CD8-positive, alpha-beta T cell (primary cell): ENCODE measurements at places on chromosomes 7 and 10.

DNA sequence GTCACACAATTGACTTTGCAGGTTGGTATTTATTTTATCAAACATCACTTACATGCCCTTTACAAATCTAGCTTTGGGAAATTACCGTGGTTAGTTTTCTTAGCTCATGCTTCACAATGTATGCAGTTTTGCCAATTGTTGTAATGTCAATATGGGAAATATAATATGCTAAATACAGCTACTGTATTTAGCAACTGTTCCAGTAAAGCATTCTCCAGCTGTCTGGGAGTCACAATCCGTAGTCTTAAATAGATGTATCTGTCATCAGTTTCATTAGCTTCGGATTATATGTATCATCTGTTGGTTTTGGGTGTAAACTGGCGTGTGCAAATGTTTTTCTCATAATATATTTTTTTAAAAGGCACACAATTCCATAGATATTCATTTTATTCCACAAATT, 19.4 kb upstream of the AHR start:
- DNase-seq, result no peak

DNA sequence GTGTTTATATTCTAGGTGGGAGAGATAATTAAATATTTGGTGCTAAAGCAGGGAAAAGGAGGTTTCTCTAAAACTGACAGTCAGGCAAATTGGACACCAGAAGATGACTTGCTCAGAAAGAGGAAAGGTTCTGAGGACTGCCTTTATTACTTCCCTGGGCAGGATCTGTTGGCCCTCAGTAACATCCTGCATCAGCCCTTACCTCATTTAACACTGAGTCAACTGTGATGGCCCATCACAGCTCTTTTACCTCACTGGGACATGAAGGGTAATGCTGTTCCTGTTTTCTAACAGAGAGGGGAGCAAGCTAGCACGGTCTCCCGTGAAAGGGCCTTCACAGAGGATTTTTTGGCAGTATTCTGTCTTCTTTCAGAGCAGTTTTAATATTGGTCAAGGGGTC, 12.0 kb downstream of the PPP1R17 start:
- DNase-seq, result no peak

GRCh38 chr7:151382079-151382885, 27.6 kb downstream of the WDR86 start:
- peak; percentile 11 for DNase-seq

- DNase-seq, result no peak
These were observed 46.2 kb upstream of the AP5Z1 start for GRCh38 chr7:4729266-4729665.

DNA sequence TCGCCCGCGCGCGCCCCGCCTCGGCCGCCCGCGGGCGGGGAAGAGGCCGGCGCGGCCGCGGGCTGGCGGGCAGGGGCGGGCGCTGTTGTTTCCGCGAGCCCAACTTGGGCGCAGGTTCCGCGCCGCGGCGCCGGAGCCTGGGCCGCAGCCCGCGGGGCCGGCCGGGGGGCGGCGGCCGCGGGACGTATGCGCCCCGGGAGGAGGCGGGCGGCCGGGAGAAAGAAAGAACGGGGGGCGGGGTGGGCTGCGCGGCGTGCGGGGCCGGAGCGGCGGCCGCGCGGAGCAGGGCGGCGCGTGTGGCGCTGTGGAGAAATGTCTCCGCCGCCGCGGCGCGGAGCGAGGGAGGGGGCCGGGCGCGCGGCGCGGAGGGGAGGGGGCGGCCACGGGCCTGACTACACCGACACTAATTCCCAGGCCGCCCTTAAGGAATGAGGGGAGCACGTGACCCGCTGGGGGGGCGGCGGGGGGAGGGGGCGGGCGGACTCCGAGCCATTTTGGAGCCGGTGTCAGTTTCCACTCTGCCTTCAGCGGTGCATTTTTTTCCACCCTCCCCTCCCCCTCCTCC, at the start of gene BMI1:
BMI1 (plus strand) TSS at position 509 of the 565 bp plus-strand sequence. CDS start 5,351 bp downstream, outside the sequence.
- peak; percentile 75 for DNase-seq

DNA sequence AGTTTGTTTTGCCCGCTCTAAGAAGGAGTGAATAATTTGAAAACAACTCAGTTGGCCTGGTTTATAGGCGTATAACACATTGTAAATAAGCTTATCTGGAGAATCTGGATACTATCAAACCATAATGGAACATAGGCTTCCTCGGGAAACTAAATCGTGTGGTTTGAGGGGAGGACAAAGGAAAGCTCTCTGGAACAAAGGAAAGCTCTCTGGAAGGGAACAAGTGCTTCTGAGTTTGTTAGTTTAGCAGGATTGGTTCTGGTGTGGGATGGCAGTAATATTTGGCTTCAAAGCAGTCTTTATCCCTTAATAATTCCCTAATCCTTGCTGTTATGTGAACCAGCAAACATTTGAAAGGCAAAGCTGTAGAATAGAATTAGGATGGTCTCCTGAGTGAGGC, 15.0 kb upstream of the SLK start:
- DNase-seq, result no peak

GRCh38 chr10:127948791-127949190, 41.9 kb downstream of the PTPRE start:
- no peak for DNase-seq

- no peak for DNase-seq
These were observed 38.0 kb upstream of the AQP1 start for GRCh38 chr7:30873656-30874055.

DNA sequence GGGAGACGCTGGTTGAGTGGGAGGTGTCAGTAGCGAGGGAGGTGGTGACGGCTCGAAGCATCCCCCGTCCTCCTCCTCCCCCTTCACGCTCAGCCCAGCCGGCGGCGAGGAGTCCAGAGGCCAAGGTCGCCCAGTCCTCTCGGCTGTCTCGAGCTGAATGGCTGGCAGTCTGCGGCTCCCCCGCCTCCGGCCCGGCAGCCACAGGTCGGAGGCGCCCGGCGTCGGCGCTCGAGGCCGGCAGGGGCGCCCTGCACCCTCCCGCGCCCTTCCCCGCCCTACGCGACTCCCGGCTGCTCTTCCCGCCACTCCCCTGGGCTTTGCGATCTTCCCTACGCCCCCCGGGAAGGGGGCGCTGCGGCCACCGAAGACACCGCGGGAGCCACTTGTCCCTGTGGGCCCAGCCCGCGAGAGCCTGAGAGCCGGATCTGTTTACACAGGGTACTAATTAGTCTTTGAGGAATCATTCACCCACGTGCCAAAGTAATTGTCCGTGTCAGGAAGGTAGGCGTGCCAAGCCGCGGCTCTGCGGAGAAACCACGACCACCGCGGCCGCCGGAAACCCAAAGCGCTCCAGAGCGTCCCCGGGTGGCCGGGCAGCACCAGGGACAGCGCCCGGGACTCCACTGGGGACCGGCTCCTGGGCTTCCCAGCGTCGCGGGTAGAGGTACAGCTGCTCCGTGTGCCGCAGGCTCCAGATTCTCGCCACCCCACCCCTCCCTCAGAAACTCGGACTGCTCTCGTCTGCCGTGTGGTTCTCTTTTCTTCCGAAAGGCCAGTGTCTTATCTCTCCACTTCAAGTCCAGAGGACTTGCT, at the start of gene NXPH1:
NXPH1 (plus strand) TSS at position 133 of the 813 bp plus-strand sequence.
- DNase-seq, result no peak

DNA sequence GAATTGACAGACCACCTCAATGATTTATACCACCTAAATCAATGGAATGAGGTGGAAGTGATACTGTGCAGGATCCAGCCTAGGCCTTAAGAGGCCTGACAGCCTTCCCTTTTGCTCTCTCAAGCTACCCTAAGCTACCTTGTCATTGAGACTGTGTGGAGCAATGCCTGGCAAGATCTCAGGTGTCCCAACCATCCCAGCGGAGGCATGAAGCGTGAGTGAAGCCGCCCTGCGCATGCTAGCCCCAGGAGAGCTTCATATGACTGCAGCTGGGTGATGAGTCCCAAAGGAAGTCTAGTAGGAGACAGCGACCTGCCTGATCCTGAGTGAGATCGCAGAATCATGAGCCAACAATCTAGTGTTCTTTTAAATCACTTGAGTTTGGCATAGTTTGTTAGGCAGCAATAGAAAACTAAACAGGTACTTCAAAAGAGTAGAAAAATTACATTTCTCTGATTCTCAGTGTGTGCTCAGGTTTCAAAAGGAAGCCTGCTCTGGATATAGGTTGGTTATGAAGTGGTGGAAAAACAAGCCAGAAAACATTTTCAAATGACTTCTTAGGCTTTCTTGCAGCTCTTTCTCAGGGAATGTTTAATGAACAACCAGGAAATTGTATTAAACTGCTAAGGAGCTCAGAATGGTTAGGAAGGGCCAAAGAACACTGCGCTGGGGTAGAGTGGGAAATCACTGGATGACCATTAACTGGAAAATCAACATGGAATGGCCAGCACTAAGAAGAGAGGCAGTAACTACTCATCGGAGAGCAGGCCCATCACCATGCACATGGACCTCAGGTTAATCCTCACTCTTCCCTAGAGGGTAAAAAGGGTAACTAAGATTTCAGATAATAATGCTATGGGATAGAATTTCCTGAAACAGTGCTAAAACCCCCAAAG, 535.2 kb downstream of the PHTF2 start:
- no peak for DNase-seq

DNA sequence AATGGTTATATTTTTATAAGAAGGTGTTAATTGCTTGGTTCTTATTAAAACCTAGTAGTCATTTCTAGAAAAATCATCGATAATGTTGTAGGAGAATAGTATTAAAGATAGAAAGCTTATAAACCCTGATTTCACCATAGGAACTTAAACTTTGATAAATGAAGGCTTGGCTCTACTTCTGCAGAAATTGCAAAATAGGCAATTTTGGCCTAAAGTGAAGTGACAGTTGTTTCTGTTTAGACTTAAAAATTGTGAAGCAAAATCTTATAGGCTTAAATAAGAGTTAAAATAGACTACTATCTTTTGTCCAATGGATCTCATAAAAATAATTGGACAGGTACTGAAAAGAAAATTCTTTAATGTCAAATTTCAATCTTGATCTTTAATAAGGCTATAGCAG, 321.6 kb upstream of the FZD8 start:
- DNase-seq, result no peak

DNA sequence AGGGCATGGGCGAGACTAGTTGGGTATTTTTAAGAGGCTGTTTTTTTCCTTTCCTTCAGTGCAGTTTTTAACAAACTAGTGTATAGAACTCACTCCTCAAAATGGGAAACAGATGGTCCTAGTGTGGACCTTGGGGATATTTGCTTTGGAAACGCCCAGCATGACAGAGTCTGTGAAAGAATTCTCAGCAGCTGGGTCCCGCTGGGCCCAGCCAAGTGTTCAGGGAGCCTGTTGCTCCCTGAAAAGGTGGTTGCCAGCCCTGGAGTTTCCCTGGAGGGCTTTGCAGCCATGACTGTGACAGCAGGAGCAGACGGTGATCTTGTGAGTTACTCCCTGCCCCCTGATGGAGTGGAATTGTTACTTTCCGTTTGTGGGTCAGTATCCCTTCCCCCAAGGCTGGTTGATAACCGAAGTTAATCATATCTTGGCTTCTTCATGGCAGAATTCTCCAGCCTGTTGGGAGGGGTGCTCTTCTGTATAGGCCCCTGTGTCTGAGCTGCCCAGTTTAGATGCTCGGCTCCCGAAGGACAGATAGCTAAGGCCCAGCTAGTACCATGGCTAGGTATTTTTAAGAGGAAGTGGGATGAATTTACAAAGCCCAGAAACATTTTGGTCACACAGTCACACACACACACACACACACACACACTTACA, 278.6 kb upstream of the HABP2 start:
- no peak for DNase-seq

GRCh38 chr10:124092860-124093773, at the start of gene CHST15:
TSS of gene CHST15 (minus strand) at chr10:124093598. CDS start at chr10:124046212, 47,386 bp downstream.
- no peak for DNase-seq

- no peak for DNase-seq
These were observed 200.7 kb upstream of the NPSR1 start for GRCh38 chr7:34457329-34457728.

DNA sequence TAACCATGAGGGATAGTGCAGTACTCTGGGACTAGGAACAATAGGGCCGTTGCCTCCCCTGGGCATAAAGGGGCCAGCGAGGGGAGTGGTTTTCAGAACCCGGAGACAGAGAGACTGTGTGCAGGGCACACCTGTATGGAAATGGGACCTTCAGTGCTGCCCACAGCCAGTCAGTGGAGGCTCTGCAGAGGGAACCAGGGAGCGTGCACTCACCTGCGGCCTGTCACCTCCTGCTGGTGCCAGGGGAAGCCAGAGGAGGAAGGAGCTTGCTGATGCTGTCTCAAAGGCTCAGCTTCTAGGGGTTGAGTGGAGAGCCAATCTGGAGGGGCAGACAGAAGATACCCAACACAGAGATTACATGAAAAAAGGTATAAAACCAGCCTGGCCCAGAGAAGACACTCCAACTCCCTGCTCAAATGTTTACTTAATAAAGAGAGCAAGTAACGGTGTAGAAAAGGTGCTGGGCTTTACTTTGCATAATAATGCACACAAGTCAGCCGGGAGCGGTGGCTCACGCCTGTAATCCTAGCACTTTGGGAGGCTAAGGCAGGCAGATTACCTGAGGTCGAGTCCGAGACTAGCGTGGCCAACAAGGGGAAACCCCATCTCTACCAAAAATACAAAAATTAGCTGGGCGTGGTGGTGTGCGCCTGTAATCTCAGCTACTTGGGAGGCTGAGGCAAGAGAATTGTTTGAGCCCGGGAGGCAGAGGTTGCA, 35.5 kb upstream of the WAPL start:
- no peak for DNase-seq

DNA sequence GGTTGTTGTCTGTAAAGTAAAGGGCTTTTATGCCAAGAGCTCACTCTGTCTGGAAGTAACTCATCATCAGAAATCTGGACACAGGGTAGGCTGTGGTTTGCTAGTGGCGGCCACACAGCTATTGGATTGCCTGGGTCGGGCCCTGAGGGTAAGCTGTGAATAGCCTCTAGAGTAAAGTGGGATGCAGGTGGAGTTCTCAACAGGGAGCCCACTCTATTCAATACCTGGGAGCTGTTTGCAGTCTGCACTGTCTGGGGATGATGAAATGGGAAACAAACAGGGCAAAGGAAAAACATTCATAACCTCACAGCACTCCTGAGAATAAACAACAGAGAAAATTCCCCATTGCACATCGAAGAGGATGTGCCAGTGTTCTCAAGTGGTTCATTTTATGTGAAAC, 582.6 kb downstream of the CALN1 start:
- no peak for DNase-seq

GRCh38 chr10:114541081-114541796, 116.8 kb downstream of the ABLIM1 start:
- peak; percentile 92 for DNase-seq

DNA sequence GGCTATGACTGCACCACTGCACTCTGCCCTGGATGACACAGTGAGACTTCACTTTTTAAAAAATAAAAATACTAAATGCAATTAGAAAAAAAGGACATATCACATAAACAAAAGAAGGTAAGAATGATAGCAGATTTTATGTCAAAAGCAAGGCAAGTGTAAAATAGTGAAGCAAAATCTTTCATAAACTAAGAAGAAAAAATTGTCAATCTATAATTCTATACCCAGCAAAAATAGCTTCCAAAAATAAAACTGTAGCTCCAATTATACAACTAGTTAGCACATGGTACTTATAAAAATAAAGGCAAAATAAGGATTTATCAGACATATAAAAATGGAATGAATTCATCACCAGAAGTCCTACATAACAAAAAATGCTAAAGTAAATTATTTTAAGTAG, 85.4 kb upstream of the SVIL start:
- DNase-seq, result no peak

- no peak for DNase-seq
These were observed 72.0 kb downstream of the DOCK1 start for GRCh38 chr10:126977216-126977615.

GRCh38 chr7:108724251-108725100, 154.8 kb downstream of the DNAJB9 start:
- DNase-seq, result no peak

- no peak for DNase-seq
These were observed 13.2 kb downstream of the TACR2 start for GRCh38 chr10:69403519-69403918.
